Bronchial smooth muscle cell (primary cell): ENCODE measurements at places on chromosomes 1 and 21. TPM values are rescaled to one million over a fixed set of nuclear protein-coding genes. Genes with fewer than 3 reads are reported as not detected.

Gene RNF186
- total RNA-seq, result not detected in 2 replicates

Gene ZNHIT6
- total RNA-seq, result 11.0 and 14.3 TPM in 2 replicates

Gene AMY2A
- 0.09 TPM in 1 of 2 replicates, not detected in the other for total RNA-seq

Gene FASLG
- not detected in 2 replicates for total RNA-seq

Gene SIPA1L2
- 6.0 and 12.5 TPM in 2 replicates for total RNA-seq

Gene ATP5PB
- 267 and 268 TPM in 2 replicates for total RNA-seq

Gene IFT25
- total RNA-seq, result 12.5 and 24.7 TPM in 2 replicates

Gene C4BPA
- under 0.01 TPM in 1 of 2 replicates, not detected in the other for total RNA-seq
